ENCODE measurements at places on chromosomes 1 and 21.

DNA sequence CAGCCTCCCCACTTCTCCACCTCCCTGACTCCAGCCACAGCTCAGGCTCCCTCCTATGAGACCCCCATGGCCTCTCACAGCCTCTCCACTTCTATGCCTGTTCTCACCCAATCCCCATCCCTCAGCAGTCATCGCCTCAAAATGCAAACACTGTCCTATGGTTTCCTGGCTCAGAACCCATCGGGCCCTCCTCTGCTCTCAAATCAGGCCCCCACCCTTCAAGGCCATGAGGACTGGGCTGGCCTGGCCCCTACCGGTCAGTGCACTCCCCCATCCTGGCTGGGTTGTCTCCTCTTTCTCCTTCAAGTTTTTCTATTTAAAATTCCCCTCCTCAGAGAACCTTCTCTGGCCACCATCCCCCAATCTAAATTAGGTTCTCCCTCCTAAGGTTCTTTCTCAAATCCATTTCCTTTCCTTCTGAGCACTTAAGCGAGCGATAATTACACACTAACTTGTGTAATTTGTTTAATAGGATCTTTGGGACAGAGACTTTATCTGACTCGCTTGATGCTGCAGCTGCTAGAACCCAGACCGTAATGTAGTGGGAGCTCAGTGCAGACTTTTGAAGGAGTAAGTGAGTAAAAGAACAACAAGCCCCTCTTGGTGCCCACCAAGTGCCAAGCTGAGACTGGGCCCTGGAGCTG lies 347.2 kb downstream of the MATN1 start:
- no peak for DNase-seq

DNA sequence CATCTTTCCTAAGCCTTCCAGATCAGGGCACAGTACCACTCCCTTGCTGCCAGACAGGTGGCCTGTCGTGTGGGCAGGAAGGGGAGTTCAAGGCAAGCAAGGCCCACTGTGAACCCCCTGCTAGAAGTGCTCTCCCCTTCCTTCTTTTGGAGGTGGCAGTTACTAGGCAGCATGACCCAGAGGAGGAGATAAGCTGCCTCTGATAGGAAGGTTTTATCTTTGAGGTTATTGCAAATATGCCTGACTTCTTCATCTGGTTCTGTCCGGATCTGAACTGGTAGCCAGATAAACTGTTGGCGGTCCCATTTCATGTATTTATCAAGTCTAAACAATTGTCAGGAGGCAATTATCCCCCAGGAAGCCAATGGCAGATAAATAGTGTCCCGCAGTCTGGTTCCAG lies 198.2 kb upstream of the LMO4 start:
- DNase-seq, result no peak

GRCh38 chr1:160427625-160428024 lies 27.3 kb downstream of the VANGL2 start:
- DNase-seq, result peak; percentile 56

DNA sequence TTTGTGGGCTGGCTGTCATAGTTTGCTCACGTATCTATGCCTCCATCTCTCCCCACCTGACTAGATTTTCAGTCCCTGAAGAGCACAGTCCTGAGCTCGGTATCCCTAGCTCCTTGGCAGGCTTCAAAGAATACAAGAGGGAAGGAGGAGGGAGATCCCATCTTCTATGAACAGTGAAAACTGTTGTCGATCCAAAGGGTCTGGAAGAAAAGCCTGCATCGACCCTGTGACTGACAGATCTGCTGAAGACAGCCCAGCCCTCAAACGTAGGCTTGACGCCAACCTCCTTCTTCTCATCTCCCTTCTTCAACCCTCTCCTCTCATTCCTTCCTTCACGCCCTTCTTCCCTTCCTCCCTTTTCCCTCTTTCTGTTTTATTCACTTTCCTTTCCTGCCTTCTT lies 13.3 kb upstream of the ADORA1 start:
- DNase-seq, result no peak

DNA sequence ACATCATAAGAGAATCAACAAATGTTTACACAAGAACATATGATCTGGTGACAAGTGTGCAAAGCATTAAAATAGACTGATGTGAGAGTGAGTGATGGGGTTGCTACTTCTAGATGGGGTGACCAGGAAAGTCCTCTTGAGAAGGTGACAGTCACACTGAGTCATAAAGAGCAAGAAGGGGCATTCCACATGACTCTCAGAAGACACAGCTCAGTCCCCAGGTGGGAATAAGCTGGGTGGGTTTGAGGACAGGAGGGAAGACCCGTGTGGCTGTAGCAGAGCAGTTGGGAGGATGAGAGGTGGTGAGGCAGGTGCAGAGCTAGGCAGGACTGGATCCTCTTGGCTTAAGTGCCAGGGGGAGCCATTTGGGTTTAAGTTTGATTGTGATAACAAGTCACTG lies 53.1 kb downstream of the TNR start:
- no peak for DNase-seq

DNA sequence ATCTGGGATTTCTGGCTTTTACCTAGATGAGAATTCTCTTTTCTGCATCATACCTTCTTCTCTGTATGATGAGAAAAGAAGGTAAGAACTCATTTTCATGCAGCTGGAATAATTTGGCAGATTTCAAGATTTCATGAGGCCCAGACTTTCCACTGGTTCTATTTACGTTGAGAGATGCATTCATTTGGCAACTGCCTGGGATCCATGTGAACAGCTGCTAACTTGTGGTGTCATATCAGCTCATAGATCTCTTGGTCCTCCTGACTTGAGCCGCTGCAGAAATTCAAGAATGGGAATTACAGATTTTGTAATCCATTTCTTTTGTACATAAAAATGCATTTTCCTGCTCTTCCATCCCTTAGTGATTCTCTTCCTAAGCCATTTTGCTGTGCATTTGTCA lies 17.1 kb upstream of the C1orf87 start:
- no peak for DNase-seq

- no peak for DNase-seq
Observed at GRCh38 chr1:1225913-1226312, 5.9 kb downstream of the SDF4 start.

- DNase-seq, result peak; percentile 72
Observed at GRCh38 chr1:192809307-192810252, 741 bp downstream of the RGS2 start.

DNA sequence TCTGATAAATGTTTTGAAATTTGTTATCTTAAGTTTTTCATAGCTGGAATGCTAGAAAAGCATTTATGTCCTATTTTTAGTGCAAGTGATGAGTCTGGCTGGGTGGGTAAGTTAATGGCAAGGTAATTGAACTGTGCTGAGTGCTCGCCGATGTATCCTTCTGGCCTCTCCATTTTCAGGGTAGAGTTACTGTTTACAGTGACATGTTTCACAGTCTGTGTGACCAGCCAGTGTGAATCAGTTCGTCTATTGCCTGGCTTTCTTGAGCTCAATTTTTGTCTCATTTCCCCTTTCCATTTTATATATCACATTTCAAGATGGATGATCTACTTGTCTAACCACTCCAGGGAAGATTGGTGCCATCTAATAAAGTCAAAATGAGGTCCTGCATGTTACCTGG lies 44.1 kb downstream of the ITSN1 start:
- DNase-seq, result peak; percentile 18

DNA sequence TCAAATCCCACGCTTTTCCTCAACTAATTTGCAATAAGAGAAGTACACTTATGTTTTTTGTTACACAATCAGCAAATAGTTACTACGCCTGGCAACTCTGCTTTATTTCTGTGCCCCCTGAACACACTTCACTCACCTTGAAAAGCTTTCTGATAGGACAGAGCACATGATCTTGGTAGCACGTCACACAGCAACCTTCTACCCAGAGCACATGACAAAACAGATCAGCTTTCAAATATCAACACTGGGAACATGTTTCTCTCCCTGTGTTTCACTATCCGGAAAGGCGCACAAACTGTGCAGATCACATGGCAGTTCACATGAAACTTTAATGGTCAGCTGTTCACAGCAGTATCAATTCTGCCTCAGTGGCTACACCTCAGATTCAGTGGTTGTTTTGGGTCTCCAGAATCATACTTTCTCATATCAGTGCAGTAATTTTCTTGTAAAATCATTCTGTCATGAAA lies 2.2 kb downstream of the SLC19A2 start:
- DNase-seq, result no peak

DNA sequence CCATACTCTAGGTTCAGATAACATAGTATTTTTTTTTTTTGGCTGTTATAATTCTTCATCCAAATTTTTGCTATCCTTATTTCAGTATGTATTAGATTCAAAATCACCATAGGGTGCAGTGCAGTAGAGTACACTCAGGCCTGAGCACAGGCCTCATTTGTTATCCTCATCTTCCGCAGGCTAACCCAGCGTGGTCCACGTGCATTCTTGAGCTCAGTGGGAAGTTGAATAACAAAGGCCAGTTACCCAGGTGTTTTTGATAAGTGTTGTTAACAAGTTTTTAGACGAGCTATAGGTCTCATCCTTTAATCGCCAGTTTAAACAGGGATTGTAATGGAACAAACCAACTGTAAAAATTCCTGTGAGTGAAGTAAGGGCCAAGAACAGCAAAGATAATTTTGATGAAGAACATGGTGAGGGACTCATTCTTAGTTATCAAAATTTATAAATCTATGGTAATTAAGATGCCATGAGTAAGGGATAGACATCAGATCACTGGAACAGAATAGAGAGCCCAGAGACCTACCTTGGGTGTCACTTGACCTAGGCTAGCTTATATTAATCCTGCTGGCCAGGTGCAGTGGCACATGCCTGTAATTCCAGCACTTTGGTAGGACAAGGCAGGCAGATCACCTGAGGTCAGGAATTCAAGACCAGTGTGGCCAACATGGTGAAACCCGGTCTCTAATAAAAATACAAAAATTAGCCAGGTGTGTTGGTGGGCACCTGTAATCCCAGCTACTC lies 22.0 kb downstream of the FLVCR1 start:
- DNase-seq, result no peak

DNA sequence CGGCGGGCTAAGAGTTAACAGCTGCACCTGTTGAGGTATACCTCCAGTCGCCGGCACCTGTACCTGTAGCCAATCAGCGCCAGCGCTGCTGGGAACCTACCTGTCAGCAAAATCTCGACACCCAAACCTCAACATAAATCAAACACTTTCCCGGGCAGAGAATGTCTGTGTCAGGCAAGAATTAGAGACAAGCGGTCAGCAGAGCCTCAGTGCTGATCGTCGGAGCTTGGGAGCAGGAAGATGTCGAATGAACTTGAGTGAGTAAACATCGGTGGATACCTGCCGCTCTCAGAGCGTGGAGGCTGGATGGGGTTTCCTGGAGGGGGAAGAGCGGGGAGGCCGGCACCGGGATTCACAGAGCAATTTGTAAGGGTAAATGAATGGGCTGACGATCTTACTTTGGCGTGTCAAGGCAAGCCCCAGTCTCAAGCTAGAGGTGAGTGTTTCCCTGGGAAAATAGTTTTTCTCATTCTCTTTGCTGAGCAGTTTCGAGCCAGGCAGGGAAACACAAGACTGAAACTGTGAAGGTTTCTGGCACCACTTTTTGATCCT lies at the start of gene GRHL3:
Gene GRHL3 (plus strand): TSS at position 46 of the 552 bp plus-strand sequence. CDS start 195 bp downstream, at position 241.
- DNase-seq, result no peak

DNA sequence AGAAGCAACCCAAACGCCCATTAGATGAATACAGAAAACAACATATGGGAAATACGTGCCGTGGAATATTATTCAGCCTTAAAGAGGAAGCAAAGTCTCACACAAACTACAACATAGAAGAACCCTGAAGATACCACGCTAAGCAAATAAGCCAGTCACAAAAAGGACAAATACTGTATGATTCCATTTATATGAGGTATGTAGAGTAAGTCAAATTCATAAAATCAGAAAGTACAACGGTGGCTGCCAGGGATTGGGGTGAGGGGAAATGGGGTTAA lies 54.2 kb downstream of the SIPA1L2 start:
- no peak for DNase-seq

DNA sequence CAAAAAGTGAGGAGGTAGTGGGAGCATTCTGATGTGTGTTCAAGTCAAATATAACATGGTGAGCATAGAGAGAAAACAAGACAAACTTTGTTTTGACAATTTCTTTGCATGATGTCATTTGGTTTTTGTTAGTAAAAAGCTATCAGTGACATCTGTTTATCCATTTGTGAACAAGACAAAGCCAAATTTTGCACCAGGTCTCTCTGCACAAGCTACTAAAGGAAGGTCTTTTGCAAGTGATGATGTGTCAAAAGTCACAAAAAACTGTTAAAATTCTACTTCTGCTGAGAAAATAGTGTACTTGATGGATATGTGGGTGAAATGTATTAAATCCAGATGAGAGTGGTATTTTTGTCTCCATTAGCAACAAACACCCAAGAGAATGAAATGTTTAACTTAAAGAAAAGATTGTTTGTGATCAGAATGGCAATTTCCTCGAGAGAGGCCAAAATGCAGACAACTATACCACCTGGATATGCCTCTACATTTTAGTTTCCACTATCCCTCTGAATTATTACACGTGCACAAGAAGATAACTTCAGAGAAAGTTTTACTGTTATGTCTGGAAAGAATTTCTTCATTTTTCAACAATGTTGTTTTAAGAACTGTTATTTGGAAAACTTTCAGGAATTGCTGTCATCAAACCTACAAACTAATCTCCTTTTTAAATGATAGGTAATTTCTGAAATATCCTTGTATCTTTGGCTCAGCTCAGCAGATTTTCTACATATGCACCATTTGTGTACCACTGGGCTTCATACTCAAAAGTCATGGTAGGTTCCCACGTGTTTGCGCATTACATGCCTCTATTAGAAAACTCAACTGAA lies 807.4 kb upstream of the ADGRL2 start:
- no peak for DNase-seq

- DNase-seq, result no peak
Observed at GRCh38 chr1:21537932-21538630, 28.9 kb downstream of the ALPL start.

DNA sequence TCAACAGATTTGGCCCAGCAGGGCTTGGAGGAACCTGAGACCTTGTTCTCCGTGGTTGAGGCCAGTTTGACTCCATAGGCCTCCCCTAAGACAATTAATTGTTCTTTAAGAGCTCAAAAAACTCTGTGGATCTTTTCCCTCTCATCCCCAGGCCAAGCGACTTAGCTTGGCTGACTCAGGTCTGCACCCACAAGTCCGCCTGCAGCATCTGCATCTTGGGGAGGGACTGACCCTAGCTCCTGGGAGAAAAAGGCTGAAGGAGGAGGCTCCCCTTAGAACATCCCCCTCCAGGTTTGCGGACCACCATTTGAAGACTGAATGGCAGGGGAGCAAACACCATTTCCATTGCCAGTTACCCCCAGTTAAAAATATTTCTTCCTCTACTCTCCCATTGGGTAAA lies 1.5 kb upstream of the HES2 start:
- no peak for DNase-seq

DNA sequence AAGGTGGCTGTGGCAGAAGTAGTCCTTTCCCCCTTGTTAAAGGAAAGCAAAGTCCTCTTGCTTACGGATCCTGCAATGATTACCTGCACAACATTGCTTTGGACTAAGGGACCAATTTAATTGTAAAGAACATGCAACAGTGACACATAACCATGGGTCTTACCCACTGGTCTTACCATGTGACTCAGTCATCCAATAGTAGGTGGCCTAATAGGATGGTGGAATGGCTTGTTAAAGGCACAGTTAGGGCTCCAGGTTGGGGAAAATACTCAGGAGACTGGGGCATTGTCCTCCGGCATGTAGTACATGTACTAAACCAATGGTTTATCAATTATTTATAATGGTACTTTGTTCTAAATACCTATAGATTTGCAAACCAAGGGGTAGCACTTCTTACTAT lies 2.1 kb upstream of the YIPF1 start:
- DNase-seq, result peak; percentile 19

Measured in suppressor macrophage treated with lipopolysaccharide for 1 hour (primary cell).